ENCODE measurements at places on chromosomes 1 and 21. TPM values are rescaled to one million over a fixed set of nuclear protein-coding genes. Genes with fewer than 3 reads are reported as not detected.

GRCh38 chr1:160400646-160401486 lies 502 bp downstream of the VANGL2 start:
- H3K4me3 ChIP-seq, result peak overlapping the region; percentile 34
- peaks cover 5% of the 10 kb centered on the region for H3K4me1 ChIP-seq
- no peaks in the 10 kb centered on the region for H3K36me3 ChIP-seq
- H3K27ac ChIP-seq, result no peak overlapping the region
- H3K27me3 ChIP-seq, result peaks cover 16% of the 10 kb centered on the region
- DNase-seq, result no peak

GRCh38 chr1:183139281-183139942 lies 46.7 kb upstream of the LAMC2 start:
- no peaks in the 10 kb centered on the region for H3K27me3 ChIP-seq
- no peaks in the 10 kb centered on the region for H3K36me3 ChIP-seq
- DNase-seq, result no peak
- H3K4me1 ChIP-seq, result no peaks in the 10 kb centered on the region
- no peak overlapping the region for H3K4me3 ChIP-seq

SPOCD1 gene
- polyA plus RNA-seq, result not detected

BACE2 gene
- polyA plus RNA-seq, result 0.58 TPM

DNA sequence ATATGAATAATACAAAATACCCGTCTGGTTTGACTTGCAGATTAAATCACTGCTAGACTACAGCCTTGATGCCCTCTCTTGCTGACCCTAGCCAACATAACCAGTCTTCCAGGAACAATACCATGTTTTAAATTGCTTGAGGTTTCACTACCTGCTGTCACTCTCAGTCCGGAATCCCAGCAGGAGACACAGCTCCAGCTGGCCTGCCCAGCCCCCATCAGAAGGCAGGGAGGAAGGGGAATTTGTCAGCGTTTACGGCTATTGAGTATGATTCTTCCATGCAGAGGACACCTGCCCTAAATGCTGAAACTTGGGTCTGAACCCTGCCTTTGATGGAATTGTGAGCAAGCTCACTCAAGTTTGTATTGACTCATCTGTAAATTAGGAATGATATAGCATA lies 33.0 kb downstream of the ZNF496 start:
- no peak for DNase-seq
- no peak overlapping the region for H3K4me3 ChIP-seq
- no peaks in the 10 kb centered on the region for H3K27me3 ChIP-seq
- no peak overlapping the region for H3K27ac ChIP-seq
- no peaks in the 10 kb centered on the region for H3K36me3 ChIP-seq

- H3K27me3 ChIP-seq, result no peaks in the 10 kb centered on the region
- H3K36me3 ChIP-seq, result no peaks in the 10 kb centered on the region
- H3K4me3 ChIP-seq, result no peak overlapping the region
- H3K4me1 ChIP-seq, result no peaks in the 10 kb centered on the region
- no peak overlapping the region for H3K27ac ChIP-seq
Observed at GRCh38 chr1:94110946-94111740, 9.8 kb downstream of the ABCA4 start.

DNA sequence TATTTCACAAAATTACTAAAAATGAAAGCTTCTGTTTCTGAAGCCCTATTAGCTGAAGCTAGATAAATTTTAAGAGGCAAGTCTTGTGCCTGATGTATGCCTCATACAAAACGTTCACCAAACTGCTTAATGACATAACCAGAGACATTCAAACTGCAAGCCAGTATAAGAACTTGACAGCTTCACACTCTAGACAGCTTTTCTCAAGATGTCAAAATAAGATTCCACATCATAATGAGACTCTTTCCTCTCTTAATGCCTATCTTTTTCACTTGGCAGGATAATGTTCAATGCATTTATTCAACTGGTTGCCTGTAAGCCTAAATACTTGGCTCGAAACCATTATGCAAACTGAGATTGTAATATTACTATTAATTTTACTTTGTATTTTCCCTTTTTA lies 424.0 kb downstream of the LTN1 start:
- H3K27me3 ChIP-seq, result no peaks in the 10 kb centered on the region
- H3K4me1 ChIP-seq, result no peaks in the 10 kb centered on the region
- no peak overlapping the region for H3K27ac ChIP-seq
- H3K4me3 ChIP-seq, result no peak overlapping the region

GRCh38 chr1:167059045-167059808 lies 30.9 kb downstream of the GPA33 start:
- H3K27me3 ChIP-seq, result no peaks in the 10 kb centered on the region
- peak; percentile 49 for DNase-seq
- H3K36me3 ChIP-seq, result no peaks in the 10 kb centered on the region
- peaks cover 4% of the 10 kb centered on the region for H3K4me1 ChIP-seq

GJA5 gene
- polyA plus RNA-seq, result not detected

GRCh38 chr21:29854795-29855194 lies 85.0 kb downstream of the GRIK1 start:
- no peaks in the 10 kb centered on the region for H3K27me3 ChIP-seq
- DNase-seq, result no peak
- H3K36me3 ChIP-seq, result no peaks in the 10 kb centered on the region
- H3K27ac ChIP-seq, result no peak overlapping the region

DNA sequence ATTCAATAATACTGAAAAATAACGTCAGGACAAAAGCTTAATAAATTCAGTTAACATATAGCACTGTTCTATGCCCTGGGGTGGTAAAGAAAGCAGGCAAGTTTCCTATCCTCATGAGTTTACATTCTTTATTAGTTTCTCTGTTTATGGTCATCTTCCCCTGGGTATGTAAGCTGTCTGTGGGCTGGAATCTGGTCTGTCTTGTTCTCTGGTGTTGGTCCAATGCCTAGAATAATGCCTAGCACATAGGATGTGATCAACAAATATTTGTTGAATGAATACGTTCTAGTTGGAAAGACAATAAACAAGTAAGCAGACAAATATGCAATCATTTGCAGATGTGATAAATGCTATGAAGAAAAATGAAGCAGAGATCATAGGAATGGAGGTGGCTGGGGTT lies 7.2 kb upstream of the IGSF3 start:
- no peaks in the 10 kb centered on the region for H3K36me3 ChIP-seq
- no peak for DNase-seq
- no peak overlapping the region for H3K27ac ChIP-seq
- H3K4me3 ChIP-seq, result no peak overlapping the region
- no peaks in the 10 kb centered on the region for H3K4me1 ChIP-seq

KCND3 gene
- not detected for polyA plus RNA-seq

CHRM3 gene
- not detected for polyA plus RNA-seq

GRCh38 chr1:101181930-101182329 lies 54.9 kb upstream of the S1PR1 start:
- H3K36me3 ChIP-seq, result no peaks in the 10 kb centered on the region
- no peak overlapping the region for H3K4me3 ChIP-seq
- no peak overlapping the region for H3K27ac ChIP-seq
- H3K4me1 ChIP-seq, result peaks cover 21% of the 10 kb centered on the region
- no peak for DNase-seq

GRCh38 chr1:172585348-172585747 lies 52.4 kb downstream of the SUCO start:
- H3K27ac ChIP-seq, result no peak overlapping the region
- no peak for DNase-seq
- H3K4me1 ChIP-seq, result peaks cover 10% of the 10 kb centered on the region
- H3K27me3 ChIP-seq, result no peaks in the 10 kb centered on the region

GRCh38 chr1:107829036-107829770 lies 135.8 kb downstream of the VAV3 start:
- no peaks in the 10 kb centered on the region for H3K27me3 ChIP-seq
- no peaks in the 10 kb centered on the region for H3K36me3 ChIP-seq
- H3K27ac ChIP-seq, result no peak overlapping the region
- H3K4me3 ChIP-seq, result no peak overlapping the region
- H3K4me1 ChIP-seq, result peaks cover 35% of the 10 kb centered on the region

SPRR2B gene
- not detected for polyA plus RNA-seq

TMEM167B gene
- 38.2 TPM for polyA plus RNA-seq

Data from CD8-positive, alpha-beta memory T cell (primary cell).